ENCODE measurements at places on chromosomes 4 and X.
A peak's percentile ranks its signal among the peaks of the same experiment; 100 is the strongest.

GRCh38 chr4:304969-305680 is at the start of gene ZNF732:
TSS of gene ZNF732 (minus strand) at chr4:305474. CDS start at chr4:305310, 164 bp downstream.
- DNase-seq = peak; percentile 42

GRCh38 chr4:102639598-102639997 is 121.2 kb downstream of the MANBA start:
- DNase-seq = no peak

- DNase-seq = no peak
Observed at GRCh38 chr4:186258216-186258811, 7.7 kb upstream of the F11 start.

- DNase-seq = no peak
Observed at GRCh38 chrX:79330022-79330421, 37.1 kb downstream of the ITM2A start.

GRCh38 chr4:121009578-121010478 is 62.5 kb downstream of the NDNF start:
- no peak for DNase-seq

GRCh38 chr4:173211838-173212237 is 43.2 kb downstream of the GALNT7 start:
- DNase-seq = peak; percentile 31

DNA sequence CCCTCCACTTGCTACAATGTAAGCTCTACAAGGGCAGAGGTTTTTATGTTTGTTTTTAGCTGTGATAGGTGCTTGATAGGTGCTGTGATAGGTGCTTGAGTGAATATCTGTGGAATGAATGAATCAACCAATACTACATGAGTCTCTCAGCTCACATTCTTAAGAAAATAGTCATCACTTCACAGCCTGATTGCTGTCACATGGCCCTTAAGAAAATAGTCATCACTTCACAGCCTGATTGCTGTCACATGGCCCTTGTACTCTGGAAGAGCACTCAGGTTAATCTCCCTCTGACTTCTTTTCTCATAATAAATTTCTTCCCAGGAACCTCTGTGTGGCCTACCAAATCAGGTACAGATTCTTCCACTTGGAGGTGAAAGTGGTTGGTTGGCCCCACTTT is 335.2 kb downstream of the TENM3 start:
- DNase-seq = peak; percentile 18

DNA sequence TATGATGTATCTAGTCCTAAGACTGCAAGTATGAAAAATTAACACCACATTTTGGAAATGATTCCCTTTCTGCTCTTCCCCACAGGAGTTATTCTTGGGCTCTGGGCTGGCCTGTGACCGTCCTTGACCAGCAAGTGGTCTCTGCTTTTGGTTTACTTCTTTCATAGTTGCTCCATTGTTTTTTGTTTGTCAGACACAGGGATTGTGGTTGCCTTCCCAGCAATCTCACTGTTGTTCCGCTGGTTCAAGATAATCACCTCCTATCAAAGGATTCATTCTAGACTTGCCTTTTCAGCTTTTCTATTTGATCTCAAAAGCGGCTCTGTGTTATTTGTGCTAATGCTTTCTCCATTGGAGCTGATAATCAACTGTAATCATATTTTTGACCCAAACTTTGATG is 218.8 kb downstream of the MGST2 start:
- DNase-seq = no peak

DNA sequence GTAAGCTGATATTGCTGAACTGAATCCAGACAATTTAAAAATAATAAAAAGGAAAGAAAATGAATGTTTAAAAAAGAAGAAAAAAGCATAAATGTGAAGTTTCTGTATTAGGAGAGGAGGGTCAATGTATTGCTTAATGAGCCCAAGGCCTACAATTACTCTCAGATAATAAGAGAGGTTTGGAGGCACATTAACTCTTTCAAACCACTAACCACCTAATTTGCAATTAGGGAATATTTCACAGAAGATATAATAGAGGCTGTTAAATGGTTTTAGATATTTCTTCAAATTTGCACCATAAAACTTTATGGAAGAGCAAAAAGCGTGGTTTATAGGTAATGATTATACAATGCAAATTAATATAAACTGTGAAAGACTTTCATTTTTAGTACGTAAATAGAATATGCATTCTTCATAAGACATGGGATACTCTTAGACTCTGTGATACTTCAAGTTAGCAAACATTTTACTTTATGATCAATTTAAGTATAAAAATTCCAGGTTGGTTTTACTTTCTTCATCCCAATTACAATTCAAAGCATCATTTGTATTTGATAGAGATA is 364.2 kb upstream of the GALNTL6 start:
- DNase-seq = no peak

- no peak for DNase-seq
Observed at GRCh38 chr4:121824950-121825349, 1.3 kb upstream of the CCNA2 start.

DNA sequence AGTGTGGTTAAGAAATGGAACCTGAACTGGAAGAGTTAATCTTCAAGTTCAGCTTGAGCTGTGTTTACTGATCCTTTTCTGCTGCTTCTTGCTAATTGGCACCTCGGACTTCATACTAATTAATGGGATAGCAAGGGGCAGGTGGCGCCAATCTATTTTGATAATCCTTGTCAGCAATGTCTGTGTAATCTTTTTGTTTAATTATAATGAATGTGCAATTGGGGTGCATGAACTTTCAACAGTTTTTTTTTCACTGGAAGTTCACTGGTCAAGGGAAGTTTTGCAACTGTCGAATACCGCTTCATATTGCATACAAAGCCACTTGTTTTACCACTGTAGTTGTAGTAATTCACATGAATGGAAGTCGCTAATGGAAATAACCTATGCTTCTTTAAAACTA is 261.0 kb downstream of the BMPR1B start:
- no peak for DNase-seq

GRCh38 chr4:175412746-175413145 is 399.3 kb downstream of the GPM6A start:
- DNase-seq = peak; percentile 89

GRCh38 chr4:107837317-107837716 is 12.6 kb downstream of the SGMS2 start:
- DNase-seq = no peak

DNA sequence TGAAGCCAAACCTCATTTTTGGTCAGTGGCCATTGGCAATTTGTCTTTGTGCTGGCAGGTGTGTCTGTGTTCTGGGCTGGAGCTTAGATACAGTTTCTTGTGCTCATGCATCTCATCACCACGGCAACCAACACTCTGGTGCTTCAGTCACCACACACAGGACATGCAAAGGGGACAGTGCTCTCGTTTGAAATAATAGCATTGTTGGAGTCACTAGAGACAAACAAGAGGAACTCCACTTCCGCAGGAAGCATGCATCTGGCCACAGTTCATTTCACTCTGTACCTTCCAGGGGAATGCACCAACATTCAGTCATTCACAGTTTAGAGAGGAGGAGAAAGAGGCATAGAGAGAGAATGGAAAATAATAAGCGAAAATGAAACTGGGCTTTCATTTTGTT is 267.4 kb downstream of the ANK2 start:
- DNase-seq = no peak

GRCh38 chr4:172982151-172982590 is 186.4 kb upstream of the GALNT7 start:
- DNase-seq = no peak

- no peak for DNase-seq
Observed at GRCh38 chrX:123648028-123648810, 84.6 kb downstream of the THOC2 start.

GRCh38 chrX:11210415-11210801 is 82.8 kb upstream of the AMELX start:
- DNase-seq = no peak

DNA sequence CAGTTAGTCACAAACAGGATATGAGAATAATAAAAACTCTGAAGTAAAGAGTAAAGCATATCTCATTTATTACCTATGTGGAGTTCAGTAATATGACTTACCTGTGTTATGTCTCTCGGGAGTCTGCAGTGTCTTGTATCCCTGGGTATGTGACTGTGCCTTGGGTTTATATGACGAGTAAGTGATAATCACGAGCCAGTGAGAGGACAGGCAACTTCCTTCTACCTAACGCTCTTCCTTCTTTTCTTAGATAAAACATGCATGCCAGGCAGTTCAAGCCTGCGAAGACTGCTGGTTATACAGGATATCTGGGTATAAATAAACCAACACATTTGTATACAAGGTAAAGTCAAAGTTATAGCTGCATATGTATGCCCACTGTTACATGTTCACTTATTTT is at the start of gene HPGDS:
HPGDS (minus strand) TSS at position 143 of the 400 bp plus-strand sequence. CDS start 8,207 bp downstream, outside the sequence.
- DNase-seq = no peak

- DNase-seq = no peak
Observed at GRCh38 chr4:4761128-4761982, 98.1 kb upstream of the MSX1 start.

DNA sequence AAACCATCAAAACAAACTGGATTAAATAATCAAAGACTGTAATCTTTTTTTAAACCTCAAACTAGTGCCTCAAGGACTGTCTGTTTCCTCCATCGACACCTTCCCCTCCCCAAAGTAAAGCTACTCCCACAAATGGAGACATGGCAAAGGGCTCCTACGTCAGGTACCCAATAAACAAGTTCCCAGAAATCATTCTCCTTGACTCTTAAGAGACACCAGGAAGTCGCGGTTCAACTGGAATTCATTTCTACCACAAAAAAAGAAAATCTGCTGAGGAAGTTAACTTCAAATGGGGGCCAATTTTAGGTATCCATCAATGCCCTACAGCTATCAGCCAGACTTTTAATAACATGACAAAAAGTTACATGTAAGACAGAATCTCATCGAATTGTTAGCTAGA is 2.5 kb downstream of the RPS4X start:
- no peak for DNase-seq

DNA sequence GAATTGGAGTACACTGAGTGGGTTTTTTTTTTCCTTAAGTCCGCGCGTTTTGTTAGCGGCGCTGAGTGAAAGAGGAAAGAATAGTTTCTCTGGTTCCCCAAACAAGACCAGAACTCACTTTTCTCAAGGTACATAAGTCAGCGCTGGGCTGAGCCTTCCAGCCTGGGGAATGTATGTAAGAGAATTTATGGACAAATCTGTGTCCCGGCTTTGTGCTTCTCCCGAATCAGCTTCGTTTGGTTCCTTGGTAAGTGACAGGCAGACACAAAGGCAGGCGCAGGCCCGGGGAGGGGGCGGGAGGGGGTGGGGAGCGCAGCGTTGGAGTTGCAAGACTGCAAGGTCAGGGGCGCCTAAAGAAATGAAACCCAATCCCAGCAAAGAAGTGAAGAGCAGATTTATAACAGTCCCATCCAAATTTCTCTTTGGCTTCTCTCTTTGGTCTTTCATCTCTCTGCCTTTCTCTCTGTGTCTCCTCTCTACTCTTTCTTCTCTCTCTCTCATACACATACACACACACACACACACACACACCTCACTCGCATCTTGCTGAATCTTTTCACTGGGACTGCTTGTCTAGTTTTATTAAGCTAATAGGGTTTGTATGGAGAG is 981 bp downstream of the TET2 start:
- DNase-seq = no peak

- no peak for DNase-seq
Observed at GRCh38 chr4:42708625-42709024, 51.7 kb upstream of the ATP8A1 start.

DNA sequence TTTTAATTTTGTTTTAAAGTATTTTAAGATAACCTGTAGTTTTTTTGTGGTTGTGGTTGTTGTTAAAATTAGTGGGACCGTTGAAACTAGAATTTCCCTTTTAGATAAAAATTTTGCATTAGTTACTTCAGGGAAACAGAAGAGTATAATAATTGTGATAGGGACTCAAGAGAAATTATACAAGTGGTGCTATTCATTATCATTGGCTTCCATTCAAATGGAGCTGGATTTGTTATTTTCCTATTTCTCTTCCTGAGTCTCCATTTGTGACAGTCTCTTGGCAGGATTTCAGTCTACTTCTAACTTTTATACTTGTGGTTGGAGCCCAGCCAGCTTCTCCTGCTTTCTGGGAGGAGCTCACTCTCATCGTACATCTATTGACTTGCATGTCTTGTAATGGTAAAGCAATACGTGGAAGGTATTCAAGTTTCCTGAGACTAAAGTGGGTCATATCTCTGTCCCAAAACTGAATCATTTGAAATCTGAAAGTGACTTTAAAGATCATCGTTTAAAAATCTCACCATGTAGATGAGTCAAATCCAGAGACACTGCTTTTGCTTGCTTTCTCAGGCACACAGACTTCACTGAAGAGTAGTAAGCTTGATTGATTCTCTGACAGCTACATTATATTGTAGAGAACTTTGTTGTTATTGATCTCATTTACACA is 155.8 kb downstream of the RPA4 start:
- peak; percentile 11 for DNase-seq

GRCh38 chrX:50805276-50805675 is 8.7 kb downstream of the SHROOM4 start:
- no peak for DNase-seq

DNA sequence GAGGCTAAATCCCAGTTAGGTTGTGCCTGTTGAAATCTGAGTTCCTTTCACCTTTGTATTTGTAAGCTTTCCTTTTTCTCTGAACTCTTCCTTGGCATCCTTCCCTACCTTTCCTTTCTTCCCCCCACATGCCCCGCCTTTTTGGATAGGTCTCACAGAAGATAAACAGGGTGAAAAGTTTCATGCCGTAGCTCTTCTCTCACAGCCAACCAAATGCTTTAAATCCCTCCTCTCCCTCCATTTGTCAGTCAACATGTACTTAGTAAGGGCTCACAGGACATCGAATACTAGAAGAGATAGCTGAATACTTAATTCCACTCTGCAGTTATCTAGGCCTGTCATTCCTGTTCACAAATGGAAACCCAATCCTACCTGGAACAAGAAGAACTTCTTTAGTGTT is 107.1 kb upstream of the BMPR1B start:
- DNase-seq = no peak

DNA sequence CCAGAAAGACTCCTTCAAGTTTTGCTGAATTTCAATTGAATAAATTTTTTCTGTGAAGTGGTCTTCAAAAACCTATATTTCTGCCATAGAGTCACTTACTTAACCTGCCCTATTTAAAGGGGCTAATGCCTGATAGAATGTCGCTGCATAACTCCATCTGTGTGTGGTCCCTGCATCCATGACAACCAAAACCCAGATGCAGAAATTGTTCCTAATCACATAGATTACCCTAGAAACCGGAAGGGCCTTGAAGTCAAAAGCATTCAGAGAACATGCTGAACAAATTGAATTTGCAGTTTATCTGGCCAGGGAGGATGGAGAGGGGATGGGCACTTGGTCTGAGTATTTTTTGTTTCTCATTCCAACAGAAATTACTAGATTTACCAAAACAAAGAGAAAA is 1.5 kb upstream of the PARM1 start:
- DNase-seq = no peak

GRCh38 chrX:110791071-110791470 is 4.5 kb downstream of the CHRDL1 start:
- DNase-seq = no peak

DNA sequence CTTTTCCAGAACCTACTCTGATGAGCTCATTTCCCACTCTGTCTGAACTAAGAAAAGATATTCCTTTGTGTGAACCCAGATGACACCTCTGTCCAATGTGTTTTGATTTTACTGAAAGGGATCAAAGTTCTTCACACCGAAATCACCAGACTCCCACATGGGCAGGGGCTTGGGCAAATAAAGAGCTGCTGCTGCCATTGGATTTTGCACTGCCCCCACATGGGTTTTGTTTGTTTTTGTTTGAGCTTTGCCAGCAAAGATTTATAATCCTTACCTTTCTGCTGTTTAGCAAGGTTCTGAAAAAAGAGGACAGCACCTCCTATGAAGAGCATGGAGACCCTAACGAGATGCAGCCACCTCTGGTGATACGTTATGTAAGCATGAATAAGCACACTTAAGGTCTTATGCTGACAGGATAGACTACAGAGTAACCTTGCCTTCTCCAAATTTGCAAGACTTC is 44.3 kb downstream of the HSD17B13 start:
- DNase-seq = no peak
